ENCODE measurements at places on chromosomes 2 and 18.
A peak's percentile ranks its signal among the peaks of the same experiment; 100 is the strongest.

DNA sequence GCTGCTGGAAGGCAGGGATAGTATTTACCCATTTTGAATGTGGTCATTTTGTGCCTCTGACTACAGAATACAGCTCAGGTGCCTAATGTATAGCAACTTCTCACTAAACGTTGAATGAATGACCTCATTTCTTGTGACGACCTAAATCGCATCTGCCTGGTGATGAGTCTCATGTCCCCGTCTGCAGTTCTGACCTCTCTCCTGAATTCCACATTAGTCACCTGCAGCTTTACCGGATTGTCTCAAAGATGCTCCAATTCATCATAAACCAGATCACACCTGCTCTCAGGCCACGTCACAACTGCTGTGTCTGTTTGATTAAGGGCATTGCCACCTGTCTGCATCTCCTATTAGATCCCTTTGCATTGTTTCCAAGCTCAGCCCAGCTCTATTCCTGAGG lies 133.6 kb upstream of the MYT1L start:
- no peak for DNase-seq

GRCh38 chr2:48253301-48253700 lies 276.7 kb upstream of the STON1 start:
- DNase-seq = no peak

DNA sequence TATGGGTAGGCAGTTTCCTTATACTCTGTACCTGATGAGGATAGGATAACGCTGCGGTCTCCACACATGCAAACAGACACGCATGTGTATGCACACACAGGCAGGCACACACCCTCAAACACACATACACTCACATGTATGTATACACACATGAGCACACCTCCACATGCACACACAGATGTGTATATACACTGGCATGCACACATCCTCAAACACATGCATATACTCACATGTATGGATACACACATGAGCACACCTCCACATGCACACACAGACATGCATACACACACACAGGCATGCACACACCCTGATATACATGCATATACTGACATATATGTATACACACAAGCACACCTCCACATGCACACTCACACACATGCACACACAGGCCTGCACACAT lies 267.8 kb upstream of the HDAC4 start:
- DNase-seq = no peak

GRCh38 chr2:12616456-12617156 lies 100.1 kb upstream of the TRIB2 start:
- DNase-seq = no peak

GRCh38 chr2:54545702-54546450 lies 89.7 kb downstream of the SPTBN1 start:
- no peak for DNase-seq

DNA sequence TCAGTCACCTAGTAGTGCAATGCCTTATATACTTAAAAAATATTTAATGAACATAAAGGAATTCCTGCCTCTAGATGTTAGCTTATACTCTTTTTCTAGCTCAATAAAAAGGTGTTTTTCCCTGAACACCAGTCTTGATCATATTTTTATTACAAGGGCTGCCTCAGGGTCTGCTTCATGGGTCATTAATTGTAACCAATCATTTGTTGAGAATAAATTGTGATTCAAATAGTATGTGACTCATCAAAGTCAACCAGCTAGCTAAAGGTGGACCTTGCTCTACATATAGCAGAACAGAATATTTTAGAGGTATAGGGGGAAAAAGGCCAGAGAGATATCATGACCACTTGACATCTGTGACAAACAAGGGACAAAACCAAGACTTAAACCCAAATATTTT lies 114.0 kb downstream of the PIK3C3 start:
- DNase-seq = no peak

- DNase-seq = no peak
Observed at GRCh38 chr2:217091531-217091930, 231.7 kb upstream of the TNP1 start.

DNA sequence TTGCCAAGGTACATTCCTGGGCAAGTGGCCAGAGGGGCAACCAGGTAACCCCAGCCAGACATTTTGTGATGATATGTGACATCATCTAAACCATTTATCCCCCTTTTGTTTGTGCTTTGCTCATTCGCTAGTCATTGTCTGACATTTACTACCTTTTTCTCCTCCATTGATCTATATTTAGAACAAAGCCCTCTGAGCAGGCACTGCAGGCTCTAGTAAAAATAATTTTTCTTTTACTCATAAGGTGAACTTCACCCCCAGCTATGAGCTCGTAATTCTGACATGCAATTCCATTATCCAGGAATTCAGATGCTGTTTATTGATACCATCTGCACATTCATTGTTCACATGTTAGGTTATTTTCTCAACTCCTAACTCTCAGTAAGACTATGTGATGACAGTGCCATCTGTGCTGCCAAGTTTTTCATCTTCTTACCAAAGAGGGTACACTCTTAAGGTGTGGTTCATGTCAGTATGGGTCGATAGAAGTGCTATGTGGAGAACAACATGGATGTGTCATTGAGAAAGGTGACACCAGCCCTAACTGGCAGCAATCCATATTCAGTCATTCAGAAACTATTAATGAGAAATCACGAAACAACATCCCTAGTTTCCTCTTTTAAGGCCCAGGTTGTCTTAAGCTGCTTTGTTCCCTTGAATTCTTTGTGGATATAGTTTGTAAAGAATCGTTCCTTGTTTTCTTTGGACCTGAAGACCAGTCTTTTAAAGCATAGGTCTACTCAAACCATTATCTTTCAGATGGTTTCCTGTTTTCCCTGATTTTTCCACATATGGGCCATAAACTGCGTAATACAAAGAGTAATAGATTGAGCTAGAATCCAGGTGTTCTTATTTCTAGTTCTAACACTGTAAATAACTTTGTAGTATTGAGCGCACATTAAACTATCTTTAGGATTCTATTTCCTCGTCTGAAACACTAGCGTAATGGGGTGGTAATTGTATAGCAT lies 978.1 kb upstream of the CDH2 start:
- no peak for DNase-seq

GRCh38 chr2:164205347-164205746 lies 415.9 kb downstream of the GRB14 start:
- no peak for DNase-seq

DNA sequence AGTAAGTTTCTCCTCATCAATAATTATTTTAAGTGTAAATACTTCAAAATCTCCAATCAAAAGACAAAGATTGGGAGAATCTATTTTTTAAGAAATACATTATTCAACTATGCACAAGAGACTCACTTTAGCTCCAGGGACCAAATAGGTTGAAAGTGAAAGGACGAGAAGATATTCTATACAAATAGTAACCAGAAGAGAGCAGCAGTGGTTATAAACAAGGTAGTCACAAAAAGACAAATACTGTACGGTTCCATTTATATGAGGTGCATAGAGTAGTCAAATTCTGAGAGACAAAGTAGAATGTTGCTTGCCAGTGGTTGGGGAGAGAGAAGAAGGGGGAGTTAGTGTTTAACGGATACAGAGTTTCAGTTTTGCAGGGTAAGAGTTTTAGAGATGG lies 69.8 kb downstream of the POU3F3 start:
- no peak for DNase-seq

DNA sequence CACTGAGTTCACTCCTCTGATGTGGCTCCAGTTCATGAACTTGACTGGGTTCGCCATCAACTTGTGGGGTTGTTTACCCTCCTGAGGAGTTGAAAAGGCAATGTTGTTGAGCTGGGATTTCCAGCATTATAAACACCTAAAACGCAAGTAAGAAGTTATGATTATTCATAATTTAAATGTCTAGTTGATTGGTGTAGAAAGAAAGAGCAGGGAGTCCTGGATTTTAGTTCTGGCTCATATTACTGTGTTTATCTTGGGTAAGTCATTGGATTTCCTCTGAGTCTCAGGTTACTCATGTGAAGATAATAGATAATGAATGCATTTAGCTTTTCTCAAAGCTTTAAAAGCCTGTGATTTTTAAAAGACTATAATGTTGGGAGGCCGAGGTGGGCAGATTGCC lies 438.0 kb upstream of the CDH20 start:
- no peak for DNase-seq

DNA sequence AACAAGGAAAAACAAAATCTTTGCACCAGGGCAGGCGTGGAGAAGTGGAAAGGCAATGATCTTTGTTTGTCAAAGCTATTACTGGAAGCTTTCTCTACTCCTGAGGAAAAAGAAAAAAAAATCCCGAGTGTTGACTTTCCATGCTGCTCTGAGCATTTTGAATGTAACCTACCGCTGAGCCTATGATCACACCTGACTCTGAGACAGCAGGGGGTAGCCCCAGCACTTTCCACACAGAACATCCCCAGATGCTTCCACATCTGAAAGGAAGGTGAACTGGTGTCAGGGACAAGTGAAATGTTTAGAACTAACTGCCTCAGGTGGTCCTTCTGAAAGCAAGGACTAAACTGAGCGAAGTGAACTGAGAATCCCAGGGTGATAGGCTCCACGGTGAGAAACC lies 1315.1 kb upstream of the DDX18 start:
- DNase-seq = no peak

DNA sequence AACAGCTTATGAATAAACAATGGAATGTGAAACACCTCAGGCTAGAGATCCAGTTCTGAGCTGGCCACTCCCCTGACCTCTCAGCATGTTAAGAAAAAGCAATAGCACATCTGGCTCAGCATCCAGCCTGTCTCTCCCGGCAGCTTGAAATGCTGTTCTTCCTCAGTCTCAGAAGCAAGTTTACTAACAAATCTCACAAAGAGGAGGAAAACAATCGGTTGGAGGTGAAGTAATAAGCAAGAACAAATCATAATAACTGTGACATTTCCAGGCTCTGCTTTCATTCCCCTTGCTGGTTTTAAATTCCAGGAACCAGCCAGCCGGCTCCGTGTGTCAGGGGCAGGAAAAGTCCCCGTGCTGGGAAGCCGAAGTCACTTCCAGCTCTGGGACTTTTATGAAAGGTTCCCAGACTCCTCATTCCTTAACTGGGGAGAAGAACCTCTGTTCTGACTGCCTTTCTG lies 133.9 kb upstream of the ARL4C start:
- DNase-seq = no peak

- DNase-seq = no peak
Observed at GRCh38 chr2:15449556-15450236, 111.4 kb downstream of the NBAS start.

- DNase-seq = no peak
Observed at GRCh38 chr2:207188626-207189419, 23.1 kb upstream of the KLF7 start.

- no peak for DNase-seq
Observed at GRCh38 chr2:42127425-42128424, 41.4 kb upstream of the EML4 start.

DNA sequence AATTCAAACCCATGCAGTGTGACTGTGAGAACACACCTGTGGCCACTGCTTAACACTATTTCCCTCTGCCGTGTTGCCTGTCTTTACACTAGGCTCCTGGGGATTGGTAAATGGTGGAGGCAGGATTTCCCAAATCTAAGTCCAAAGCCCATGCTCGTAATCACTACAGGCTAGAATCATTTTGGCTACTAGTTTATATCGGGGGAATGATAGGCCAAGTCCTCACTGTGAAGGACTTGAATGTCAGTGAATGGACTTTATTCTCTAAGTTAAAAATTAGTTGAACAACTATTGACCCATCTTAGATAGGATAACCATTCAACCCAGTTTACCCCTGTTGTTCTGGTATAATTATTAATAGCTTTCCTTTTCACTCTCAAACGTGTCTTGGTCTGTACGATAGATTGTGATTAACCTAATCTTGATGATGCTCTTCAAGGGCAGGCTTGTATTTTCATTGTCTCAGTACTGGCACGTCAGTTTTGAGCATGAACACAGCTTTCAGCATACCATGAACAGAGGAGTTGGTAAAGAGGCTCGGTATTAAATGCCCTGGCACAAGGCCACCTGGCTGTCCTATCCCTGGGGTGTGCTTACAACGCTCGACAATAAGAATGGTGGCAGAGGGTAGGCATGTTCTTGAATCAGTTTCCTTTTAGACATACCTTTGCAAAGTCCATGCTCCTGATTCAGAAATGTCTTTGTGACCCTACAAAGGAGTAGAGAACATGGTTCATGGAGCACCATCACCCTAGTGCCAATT lies 148.8 kb downstream of the RTN4 start:
- no peak for DNase-seq

- DNase-seq = no peak
Observed at GRCh38 chr18:55106906-55107305, 147.6 kb upstream of the CCDC68 start.

- DNase-seq = peak; percentile 9
Observed at GRCh38 chr2:30372826-30373225, 74.2 kb upstream of the LCLAT1 start.

- DNase-seq = no peak
Observed at GRCh38 chr2:172096626-172097547, 5.8 kb downstream of the DLX2 start.

DNA sequence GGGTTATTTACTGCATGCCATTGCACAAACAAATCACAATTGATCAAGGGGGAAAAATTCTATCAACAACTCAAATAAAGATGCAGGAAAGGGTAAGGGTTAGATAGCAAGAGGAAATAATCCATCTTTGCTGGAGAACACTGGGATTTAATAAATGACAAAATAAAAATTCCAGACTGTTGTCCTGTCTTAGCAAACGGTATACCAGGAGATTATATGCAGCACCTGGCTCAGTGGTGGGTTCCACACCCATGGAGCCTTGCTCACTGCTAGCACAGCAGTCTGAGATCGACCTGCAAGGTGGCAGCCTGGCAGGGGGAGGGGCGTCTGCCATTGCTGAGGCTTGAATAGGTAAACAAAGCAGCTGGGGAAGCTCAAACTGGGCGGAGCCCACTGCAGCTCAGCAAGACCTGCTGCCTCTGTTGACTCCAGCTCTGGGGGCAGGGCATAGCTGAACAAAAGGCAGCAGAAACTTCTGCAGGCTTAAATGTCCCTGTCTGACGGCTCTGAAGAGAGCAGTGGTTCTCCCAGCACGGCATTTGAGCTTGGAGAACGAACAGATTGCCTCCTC lies 296.5 kb upstream of the THSD7B start:
- no peak for DNase-seq

GRCh38 chr18:58576638-58577251 lies 52.1 kb downstream of the ALPK2 start:
- no peak for DNase-seq

- DNase-seq = peak; percentile 28
Observed at GRCh38 chr18:35267809-35268208, 22.2 kb downstream of the ZSCAN30 start.

GRCh38 chr2:85887566-85888019 lies 1.2 kb downstream of the ST3GAL5 start:
- DNase-seq = peak; percentile 67

GRCh38 chr2:56753182-56753581 lies 569.4 kb downstream of the CCDC85A start:
- no peak for DNase-seq

DNA sequence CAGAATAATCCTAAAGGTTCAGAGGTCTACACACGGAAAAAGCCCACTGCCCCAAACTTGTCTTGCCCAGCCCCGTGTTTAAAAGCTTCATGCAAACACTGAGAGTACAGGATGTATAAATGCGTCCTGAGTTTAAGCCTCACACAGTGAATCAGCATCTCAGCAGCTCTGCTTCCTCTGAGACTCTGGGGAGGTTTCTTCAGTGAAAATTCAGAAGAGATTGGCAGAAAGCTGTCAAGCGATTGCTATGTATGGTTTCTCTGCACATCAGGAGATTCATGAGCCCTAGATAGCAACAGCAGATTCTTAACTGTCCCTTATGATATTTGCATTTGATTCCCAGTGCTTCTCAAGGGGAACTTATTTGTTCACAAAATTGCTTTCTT lies 27.1 kb downstream of the CRACDL start:
- no peak for DNase-seq
